ENCODE measurements at places on chromosomes 16 and 17.

- no peak for DNase-seq
These were observed 18.6 kb downstream of the CD7 start for GRCh38 chr17:82298538-82299421.

DNA sequence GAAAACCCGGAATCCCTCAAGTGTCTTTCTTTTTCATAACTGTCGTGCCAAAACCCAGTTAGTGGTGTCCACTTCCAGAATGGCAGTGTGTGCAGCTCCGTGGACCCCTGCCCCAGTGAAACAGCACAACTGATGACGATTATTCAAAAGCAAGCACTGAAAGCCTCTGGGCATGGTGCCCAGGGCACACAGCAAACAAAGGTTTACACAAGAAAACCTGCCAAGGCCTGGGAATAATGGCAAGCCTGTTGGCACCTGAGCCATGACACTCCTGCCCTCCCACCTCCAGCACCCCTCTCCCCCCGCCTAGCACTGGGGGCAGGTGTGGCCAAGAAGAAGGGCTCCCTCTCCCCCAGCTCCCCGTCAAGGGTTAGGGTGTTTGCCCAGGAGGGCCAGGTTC is 2.8 kb downstream of the PKMYT1 start:
- DNase-seq, result no peak

GRCh38 chr16:77782694-77783093 is 5.7 kb upstream of the VAT1L start:
- DNase-seq, result no peak

- no peak for DNase-seq
These were observed 59.4 kb downstream of the BPTF start for GRCh38 chr17:67884741-67885140.

DNA sequence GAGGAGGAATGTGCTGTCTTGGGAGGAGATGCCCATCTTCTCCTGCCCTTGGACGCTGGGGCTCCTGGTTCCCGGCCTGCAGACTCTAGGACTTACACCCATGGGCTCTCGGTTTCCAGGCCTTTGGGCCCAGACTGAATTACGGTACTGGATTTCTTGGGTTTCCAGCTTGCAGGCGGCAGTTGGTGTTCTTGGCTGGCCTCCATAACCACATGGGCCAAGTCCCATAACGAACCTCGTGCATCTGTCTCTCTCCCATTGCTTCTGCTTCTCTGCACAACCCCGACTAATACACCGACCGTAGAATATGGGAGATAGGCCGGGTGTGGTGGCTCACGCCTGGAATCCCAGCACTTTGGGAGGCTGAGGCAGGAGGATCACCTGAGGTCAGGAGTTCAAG is 162.6 kb downstream of the SDK2 start:
- DNase-seq, result no peak

DNA sequence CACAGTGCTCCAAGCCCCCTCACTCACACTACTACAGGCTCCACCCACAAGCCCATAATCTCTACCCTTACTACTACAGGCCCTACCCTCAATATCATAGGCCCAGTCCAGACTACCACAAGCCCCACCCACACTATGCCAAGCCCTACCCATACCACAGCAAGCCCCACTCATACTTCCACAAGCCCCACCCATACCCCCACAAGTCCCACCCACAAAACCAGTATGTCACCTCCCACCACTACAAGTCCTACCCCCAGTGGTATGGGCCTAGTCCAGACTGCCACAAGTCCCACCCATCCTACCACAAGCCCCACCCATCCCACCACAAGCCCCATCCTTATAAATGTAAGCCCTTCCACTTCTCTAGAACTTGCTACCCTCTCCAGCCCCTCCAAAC is 13.8 kb downstream of the RIPOR1 start:
- DNase-seq, result no peak

DNA sequence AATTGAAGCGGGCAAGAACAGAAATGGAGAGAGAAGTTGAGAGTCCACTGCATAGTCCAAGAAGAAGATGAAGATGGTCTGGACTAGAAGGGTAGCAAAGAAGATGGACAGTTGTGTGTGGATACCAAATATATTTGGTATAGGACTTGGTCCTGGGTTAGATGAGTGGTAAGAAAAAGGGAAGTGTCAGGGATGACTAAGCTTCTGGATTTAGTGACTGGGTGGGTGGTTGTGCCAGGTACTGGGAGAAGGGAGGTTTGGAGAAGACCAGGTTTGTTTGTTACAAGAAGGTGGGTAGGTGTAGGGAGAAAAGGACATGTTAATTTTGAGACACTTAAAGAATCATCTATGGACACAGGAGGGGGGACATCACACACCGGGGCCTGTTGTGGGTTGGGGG is 5.4 kb downstream of the VMP1 start:
- DNase-seq, result no peak

DNA sequence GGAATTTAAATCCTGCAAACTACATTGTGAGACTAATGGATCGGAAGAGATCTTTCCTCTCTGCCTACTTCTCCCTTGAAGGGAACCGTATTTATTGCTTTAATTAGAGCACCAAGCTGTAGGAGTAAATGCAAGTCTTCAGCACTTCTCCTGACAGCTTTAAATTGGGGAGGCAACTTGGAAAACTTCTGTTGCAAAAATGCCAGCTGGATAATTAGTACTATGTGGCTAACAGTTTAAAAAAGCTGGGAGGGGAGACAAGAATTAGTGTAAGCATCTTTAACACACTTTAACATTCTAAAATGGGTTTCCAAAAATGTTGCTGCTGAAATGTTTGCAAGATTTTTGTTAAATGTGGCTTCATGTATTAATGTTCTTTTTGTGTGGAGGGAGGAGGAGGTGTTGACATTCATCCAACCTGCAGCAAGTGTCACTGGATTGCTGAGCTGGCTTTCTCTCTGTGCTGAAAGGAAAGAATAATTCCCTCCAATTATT is 108.5 kb downstream of the PCTP start:
- DNase-seq, result no peak

DNA sequence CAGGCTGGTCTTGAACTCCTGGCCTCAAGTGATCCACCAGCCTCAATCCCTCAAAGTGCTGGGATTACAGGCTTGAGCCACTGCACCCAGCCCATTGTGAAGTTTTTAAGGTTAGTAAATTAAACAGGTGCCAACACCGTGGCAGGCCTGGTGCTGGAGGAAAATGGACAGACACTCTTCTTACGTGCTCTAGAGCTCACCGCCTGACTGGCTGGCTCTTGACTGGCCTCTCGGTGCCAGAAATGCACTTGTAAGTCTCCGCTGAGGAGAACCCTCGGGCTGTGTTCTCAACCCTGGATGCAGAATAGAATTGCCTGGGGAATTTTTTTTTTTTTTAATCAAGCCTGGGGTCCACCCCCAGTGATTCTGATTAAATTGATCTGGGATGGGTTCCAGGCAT is 10.3 kb upstream of the HAS3 start:
- DNase-seq, result no peak

- no peak for DNase-seq
These were observed 23.6 kb upstream of the OR1F1 start for GRCh38 chr16:3164121-3164991.

GRCh38 chr17:39227364-39227919 is 1.7 kb upstream of the STAC2 start:
- no peak for DNase-seq

- no peak for DNase-seq
These were observed 36.7 kb upstream of the NDRG4 start for GRCh38 chr16:58462997-58463941.

GRCh38 chr17:81391936-81392908 is 3.0 kb upstream of the BAHCC1 start:
- peak; percentile 80 for DNase-seq

DNA sequence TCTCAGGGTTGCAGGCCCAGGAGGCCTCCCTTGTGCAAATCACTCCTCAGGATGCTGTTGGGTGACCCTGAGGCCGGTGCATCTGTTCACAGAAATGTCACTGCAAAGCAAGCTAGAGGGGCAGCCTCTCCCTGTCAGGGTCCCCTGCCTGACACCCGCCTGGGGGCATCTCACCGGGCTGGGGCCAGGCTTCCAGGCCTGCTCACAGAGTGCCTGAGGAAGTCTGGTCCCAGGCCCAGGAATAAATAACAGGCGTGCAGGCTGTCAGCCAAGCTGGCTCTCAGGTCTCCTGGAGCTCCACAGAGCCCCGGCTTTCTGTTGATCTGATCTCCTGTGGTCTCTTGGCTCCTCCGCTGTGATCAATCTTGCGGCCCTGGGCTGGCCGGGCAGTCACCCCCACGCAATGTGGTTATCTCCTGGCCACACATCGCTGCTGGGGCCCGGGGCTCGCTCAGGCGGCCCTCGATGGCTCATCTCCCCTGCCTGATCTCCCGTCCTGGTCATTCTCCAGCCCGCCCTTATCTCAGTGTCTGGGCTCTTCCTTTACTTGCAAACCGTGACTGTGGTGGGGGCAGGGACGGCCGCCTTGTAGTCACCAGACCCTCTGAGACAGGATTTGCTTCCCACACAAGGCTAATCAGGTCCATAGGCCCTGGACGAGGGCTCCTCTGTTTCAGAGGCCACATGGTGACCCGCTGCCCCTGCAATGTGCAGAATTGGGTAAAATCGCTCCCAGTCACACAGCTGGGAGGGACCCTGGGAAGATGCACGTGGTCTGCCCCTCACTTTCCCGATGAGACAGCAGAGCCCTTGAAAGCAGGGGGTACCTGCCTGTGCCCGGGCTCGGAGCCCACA is 231.2 kb upstream of the GSE1 start:
- no peak for DNase-seq

DNA sequence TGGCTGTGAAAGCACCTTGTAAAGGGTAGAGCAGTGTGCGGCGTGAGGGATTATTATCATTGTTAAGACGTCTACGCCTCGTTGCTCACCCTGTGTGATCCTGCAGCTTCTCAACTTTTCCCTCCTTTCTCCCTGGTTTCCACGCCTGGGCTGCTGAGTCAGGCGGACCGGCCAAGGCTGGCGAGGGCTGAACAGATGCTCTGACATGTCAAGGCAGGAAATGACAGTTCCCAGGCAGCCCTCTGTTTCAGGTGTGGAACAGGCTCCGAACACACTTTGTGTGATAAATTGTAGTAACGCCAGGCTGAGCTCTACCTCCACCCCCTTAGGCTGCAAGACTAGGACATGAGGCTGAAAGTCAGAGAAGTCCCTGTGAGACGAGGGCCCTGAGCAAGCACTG is 46.0 kb upstream of the TBX2 start:
- no peak for DNase-seq

DNA sequence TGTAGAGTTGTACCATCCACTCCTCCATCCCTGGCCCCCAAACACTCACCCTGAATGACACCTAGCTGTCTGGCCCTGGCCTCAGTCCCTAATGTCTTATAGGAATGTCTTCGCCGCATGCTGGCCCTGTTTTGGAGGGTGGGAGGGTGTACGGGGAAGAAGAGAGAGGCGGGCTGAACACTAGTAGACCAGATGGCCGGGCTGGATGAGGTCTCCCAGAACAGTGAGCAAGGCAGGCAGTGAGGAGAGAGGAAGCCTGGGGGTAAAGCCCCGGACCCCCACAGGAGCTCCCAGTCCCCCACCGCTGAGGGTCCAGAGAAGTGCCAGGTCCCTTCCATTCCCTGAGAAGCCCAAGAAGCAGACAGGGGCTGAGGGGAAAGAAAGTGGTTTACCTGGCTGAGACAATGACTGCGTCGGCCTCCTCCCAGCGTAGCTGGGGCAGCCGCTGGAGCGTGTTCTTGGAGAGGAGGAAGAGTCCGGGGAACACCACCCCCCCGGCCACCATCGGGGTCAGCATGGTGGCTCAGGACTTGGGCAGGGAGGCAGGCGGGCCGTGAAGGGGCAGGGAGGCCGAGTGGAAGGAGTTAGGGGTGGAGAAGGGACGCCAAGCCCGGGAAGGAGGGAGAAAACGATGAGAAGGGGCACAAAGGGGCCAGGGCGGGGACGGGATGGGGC is 923 bp downstream of the TLCD3B start:
- DNase-seq, result no peak

GRCh38 chr17:67322042-67322787 is 44.2 kb downstream of the PSMD12 start:
- DNase-seq, result no peak

DNA sequence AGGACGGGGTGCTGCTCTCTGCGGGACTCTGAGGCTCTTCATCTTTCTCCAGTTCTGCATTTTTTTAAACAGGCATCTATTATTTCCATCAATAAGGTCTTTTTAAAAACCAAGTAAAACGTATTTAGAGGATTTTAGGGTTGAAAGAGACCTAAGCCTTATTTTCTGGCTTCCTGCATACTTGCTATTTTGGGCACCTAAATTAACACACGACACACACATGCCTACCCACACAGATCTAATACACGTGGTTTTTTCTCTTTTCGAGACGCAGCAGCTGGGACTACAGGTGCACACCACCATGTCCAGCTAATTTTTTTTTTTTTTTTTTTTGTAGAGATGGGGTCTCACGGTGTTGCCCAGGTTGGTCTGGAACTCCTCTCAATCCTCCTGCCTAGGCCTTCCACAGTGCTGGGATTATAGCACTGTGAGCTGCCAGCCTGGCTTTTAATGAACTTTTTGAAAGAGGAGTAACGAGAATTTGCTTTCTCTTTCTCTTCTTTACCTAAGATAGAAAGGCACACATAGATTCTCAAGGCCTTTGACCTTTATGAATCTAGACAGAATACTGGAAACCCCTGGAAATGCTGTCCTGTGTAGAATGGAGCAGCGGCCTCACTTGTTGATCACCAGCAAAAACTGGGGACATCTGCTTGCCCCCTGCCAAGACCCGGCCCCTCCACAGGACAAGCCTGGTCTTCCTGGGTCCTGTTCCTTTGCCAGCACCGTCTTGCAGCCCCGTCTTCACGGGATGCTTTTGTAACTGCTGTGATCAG is 13.8 kb downstream of the DNAAF8 start:
- no peak for DNase-seq

GRCh38 chr16:31010585-31011325 is at the start of gene STX1B:
STX1B (minus strand) TSS chr16:31010638; CDS start chr16:31010396, 242 bp downstream.
- no peak for DNase-seq

DNA sequence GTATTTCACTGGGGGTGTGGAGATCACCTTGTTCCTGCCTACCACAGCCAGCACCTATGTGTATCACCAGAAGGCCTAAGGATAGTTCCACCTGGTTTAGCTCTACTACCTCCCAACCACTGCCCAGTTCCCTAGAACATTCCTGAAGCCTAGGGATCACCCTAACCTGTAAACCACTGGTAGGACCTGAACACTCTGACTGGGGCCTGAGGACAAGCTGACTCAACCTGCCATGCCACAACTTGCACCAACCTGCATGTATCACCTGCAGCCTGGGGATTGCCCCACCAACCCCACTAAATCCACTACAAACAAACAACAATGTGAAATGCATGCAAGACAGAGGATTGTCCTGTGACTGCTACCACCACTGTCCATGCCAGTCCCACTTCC is 128.1 kb downstream of the KIF2B start:
- no peak for DNase-seq

- DNase-seq, result peak; percentile 90
These were observed 4.0 kb downstream of the CMTM3 start for GRCh38 chr16:66608241-66609138.

- DNase-seq, result no peak
These were observed 8.5 kb downstream of the REXO5 start for GRCh38 chr16:20814784-20815183.

DNA sequence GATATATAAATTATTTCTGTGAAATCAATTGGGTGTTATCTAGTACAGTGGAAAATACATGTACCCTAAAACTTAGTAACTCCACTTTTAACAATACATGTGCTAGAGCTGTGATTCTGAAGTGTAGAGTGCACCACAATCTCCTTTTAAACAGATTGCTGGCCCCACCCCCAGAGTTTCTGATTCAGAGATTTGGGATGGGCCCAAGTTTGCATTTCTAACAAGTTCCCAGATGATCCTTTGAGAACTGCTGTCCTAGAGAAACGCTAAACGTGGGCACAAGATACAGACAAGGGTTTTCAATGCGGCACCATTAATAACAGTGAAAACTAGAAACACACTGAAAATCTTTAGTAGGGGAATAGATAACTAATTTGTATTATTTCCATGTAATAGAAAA is 49.2 kb downstream of the NXPH3 start:
- DNase-seq, result no peak

GRCh38 chr16:24062270-24062817 is 193.8 kb upstream of the CACNG3 start:
- DNase-seq, result no peak

Data from aorta (tissue), 5 donors.